ENCODE measurements at places on chromosomes 13 and 19.

- no peak for DNase-seq
Measured at GRCh38 chr19:12773571-12773970, 1.8 kb downstream of the HOOK2 start.

GRCh38 chr19:869245-870177 lies 10.0 kb downstream of the CFD start:
- DNase-seq: peak; percentile 93

- no peak for DNase-seq
Measured at GRCh38 chr13:78497702-78498355, 105.5 kb downstream of the POU4F1 start.

DNA sequence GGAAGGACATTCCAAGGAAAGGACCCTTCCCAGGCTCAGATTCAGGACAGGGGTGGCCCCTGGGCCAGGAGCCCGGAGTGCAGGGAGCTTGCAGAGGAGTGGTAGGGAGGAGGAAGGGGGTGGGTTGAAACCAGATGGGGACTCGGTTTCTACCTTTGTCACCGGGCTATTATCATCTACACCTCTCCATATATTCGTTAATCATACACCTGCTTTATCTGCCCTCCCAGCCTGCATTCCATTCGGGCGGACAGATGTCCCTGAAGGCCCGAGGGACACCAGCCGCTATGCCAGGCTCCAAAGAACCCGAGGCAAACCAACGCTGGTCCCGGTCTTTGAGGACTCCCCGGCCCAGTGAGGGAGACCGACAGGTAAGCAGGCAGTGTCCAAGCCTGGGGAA lies 15.5 kb upstream of the MYH14 start:
- no peak for DNase-seq

DNA sequence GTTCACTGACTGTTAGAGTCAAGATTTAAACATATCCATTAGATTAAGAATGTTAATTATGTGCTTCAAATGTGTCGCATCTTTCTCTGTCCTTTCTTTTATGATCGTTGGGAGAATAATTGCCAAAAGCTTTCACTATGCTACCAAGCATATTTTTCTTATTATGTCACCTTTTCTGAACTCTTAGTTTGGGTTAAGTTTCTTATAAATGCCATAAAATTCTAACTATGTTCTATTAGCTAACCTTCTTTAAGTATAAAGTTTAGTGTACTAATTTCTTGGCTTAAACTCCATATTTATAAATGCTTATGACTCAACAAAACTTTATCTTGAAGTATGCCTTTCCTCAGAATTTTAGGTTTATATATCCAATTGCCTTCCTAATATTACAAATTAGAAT lies 1759.4 kb downstream of the PCDH9 start:
- DNase-seq: no peak

- DNase-seq: no peak
Measured at GRCh38 chr13:23325191-23325590, 108.3 kb downstream of the SACS start.

GRCh38 chr13:52980695-52981094 lies 47.9 kb upstream of the OLFM4 start:
- DNase-seq: no peak

- DNase-seq: no peak
Measured at GRCh38 chr13:88051746-88052482, 380.7 kb downstream of the SLITRK5 start.

GRCh38 chr19:1556390-1557070 lies 11.6 kb downstream of the MEX3D start:
- no peak for DNase-seq

GRCh38 chr13:67224148-67224846 lies 5.8 kb downstream of the PCDH9 start:
- peak; percentile 54 for DNase-seq

Measured in stromal cell of bone marrow (primary cell).